Breast epithelium (tissue), 4 donors: ENCODE measurements at places on chromosomes 7 and 10. TPM values are rescaled to one million over a fixed set of nuclear protein-coding genes. Genes with fewer than 3 reads are reported as not detected.

The LLCFC1 gene
- not detected for total RNA-seq

The NEBL gene
- 85.2 TPM for total RNA-seq

The INSYN2A gene
- 0.16 TPM for total RNA-seq

The NACAD gene
- 7.5 TPM for total RNA-seq

The MARVELD1 gene
- total RNA-seq, result 13.4 TPM

The GPER1 gene
- 3.3 TPM for total RNA-seq

The SLC39A12 gene
- total RNA-seq, result 0.88 TPM

The ASB10 gene
- total RNA-seq, result not detected

The CDHR1 gene
- total RNA-seq, result 0.66 TPM

GRCh38 chr10:90175161-90175681 lies 473.8 kb downstream of the KIF20B start:
- H3K27me3 ChIP-seq, result no peaks in the 10 kb centered on the region
- no peak for DNase-seq
- H3K4me3 ChIP-seq, result no peak overlapping the region
- H3K36me3 ChIP-seq, result no peaks in the 10 kb centered on the region
- H3K4me1 ChIP-seq, result no peaks in the 10 kb centered on the region

- no peaks in the 10 kb centered on the region for H3K27me3 ChIP-seq
- no peak overlapping the region for H3K27ac ChIP-seq
- no peaks in the 10 kb centered on the region for H3K4me1 ChIP-seq
- DNase-seq, result no peak
Measured at GRCh38 chr10:15182540-15183207, 14.2 kb upstream of the NMT2 start.

- H3K36me3 ChIP-seq, result no peaks in the 10 kb centered on the region
- no peak for DNase-seq
- H3K4me1 ChIP-seq, result no peaks in the 10 kb centered on the region
Measured at GRCh38 chr10:27625452-27626211, 120.0 kb downstream of the MKX start.

DNA sequence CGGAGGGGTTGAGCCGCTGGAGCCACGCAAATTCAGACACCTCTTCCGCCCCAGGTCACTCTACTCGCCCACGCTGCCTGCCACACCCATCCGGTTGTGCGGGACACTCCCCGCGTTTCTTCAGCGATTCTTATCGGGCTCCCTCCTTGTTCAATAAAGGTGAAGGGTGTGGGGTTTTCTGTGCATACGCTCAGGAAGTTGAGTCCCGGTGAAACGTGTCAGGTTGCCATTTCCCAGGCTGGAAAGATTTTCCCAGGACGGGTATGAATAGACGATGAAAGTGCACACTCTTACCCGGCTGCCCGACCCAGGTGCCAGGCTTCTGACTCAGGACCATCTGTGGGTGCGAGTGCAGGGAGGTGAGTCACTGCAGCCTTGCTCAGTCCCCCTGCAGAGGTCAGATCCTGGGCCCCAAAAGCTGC lies 22.0 kb downstream of the KLF6 start:
- no peak overlapping the region for H3K27ac ChIP-seq
- H3K36me3 ChIP-seq, result no peaks in the 10 kb centered on the region
- DNase-seq, result no peak

DNA sequence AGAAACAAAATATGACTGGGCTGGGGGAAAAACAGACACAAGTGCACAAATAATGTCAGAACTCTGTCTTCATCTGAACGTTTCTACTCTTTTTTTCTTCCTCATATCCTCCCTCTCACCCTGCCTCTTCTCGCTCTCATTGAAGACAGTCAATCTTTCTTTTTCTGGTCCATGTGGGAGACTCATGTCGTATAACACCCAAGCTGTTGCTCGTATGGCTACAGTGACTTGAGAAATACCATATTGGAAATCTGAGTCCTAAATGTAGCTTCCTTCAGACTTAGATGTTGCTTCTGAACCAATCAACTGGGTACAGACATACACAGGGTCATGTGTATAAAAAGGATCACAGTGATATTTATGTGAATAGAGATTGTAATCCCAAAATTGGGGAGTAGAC lies 579.8 kb upstream of the CELF2 start:
- H3K27ac ChIP-seq, result no peak overlapping the region
- H3K4me3 ChIP-seq, result no peak overlapping the region
- no peaks in the 10 kb centered on the region for H3K27me3 ChIP-seq
- no peaks in the 10 kb centered on the region for H3K4me1 ChIP-seq
- DNase-seq, result no peak
- no peaks in the 10 kb centered on the region for H3K36me3 ChIP-seq

DNA sequence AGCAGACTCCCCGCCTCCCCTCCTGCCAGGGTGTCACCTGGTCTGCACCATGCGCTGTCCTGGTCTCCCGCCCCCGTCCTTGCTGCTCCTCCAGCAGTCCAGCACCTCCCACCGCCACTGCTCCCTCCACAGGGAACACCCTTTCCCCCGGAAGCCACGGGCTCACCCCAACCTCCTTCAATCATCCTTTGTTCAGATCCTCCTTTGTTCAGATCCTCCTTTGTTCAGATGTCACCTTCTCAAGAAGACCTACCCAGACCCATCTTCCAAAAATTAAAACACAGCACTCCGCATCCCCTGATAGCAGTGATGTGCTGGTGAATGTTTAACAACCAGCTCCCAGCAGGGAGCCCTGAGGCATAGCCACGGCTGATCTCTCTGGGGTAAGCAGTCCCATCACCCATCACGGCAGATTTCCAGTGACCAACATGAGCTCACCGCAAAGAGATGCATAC lies 237.7 kb downstream of the USP6NL start:
- H3K27me3 ChIP-seq, result no peaks in the 10 kb centered on the region
- H3K36me3 ChIP-seq, result no peaks in the 10 kb centered on the region
- no peak overlapping the region for H3K27ac ChIP-seq
- H3K4me1 ChIP-seq, result no peaks in the 10 kb centered on the region

DNA sequence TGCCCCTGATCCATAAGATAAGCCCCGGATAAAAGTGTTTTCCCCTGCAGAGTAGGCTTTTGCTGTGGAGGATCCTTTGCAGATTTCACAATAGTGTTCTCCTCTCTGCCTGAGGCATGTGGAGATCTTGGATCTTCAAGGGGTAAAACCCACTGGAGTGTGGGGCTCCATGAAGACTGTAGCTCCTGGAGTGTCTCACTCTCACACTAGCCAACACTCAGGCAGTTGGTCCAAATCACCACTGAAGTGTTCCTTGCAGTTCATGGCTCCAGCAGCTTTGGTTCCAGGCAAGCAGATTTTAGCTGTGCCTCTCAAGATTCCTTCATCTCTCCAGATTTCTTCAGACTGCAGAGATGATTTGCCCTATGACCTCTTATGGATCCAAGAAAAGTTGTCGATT lies 665.3 kb downstream of the TNS3 start:
- no peaks in the 10 kb centered on the region for H3K27me3 ChIP-seq
- H3K4me3 ChIP-seq, result no peak overlapping the region
- no peak for DNase-seq
- no peaks in the 10 kb centered on the region for H3K4me1 ChIP-seq

DNA sequence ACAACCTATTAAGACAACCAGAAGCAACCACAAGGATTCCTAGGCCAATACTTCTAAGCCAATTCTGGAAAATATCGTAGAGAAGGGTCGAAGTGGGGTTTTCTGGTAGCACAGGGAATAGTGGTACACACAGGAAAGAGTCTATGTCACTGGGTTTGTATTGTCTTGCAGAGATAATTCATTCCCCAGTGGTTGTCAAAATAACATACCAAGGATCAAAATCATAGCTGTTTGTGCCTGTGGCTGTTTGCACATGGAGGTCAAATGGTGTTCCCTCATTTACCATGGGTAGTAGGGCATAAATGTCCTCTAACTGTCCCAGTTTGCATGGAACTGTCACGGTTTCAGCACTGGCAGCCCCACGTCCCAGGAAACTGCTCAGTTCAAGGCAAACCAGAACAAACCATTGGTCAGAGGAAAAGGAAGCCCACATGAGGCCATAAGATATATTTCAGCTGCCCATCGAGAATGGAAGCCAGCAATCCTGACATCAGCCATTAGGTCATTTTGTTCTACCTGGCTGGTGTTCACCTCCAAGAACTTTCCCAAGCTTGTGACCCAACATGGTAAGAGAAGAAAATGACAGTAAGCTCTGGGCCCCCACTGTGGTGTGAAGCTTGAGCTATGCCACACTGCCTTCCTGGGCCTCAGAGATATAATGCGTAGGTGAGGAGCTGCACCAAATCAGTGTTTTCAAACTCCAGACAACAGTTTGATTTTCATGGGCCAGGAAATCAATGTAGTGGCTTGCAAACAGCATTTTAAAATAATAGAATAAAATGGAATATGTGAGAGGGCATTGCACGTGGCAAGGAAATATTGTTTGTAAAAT lies 53.9 kb upstream of the NFE2L3 start:
- no peak overlapping the region for H3K4me3 ChIP-seq
- no peaks in the 10 kb centered on the region for H3K4me1 ChIP-seq
- H3K27me3 ChIP-seq, result no peaks in the 10 kb centered on the region
- no peak for DNase-seq
- no peaks in the 10 kb centered on the region for H3K36me3 ChIP-seq

DNA sequence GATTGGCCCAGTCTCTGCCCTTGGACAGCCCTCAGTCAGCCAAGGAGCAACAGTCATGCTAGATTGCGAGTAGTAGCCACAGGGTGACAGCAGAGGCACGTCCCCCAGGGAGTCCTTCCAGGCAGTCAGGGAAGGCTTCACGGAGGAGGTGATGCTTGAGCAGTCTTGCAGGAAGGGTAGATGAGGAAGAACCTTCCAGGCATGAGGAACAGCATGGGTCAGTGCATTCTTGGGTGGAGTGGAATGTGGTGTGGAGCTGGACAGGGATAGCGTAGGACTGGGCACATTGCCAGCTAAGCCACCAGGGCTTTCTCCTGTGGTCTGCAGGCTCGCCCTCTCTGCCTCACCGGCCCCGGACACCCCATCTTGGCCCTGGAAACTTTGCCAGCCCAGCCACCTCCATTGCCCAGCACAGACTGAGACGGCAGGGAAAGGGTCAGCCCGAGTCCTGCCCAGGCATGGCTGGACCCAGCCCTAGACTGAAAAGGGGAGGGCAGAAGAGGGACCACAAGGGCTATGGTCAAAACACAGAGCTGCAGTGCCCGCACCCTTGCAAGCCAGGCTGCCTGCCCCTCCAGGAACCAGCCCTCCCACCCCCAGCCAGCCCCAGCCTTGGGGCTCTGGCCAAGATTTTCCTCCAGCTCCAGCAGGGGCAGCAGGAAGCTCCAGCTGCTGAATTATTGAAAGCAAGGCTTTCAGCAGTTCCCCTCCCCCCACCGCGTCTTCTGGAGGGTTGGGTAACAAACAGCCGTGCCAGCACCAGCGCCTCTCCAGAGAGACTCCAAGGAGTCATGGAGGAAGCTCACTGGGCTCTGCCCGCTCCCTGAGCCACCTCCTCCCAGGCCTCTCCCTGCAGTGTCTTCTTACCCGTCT lies 18.7 kb downstream of the SRRM3 start:
- DNase-seq, result no peak
- H3K4me3 ChIP-seq, result no peak overlapping the region
- H3K36me3 ChIP-seq, result no peaks in the 10 kb centered on the region
- H3K27me3 ChIP-seq, result peaks cover 41% of the 10 kb centered on the region
- H3K4me1 ChIP-seq, result no peaks in the 10 kb centered on the region

- H3K4me3 ChIP-seq, result no peak overlapping the region
- H3K36me3 ChIP-seq, result no peaks in the 10 kb centered on the region
- H3K4me1 ChIP-seq, result no peaks in the 10 kb centered on the region
Measured at GRCh38 chr10:6929148-6929830, 349.2 kb upstream of the PRKCQ start.

GRCh38 chr10:122798704-122799231 lies 46.9 kb downstream of the CUZD1 start:
- H3K27ac ChIP-seq, result no peak overlapping the region
- no peaks in the 10 kb centered on the region for H3K36me3 ChIP-seq
- no peak for DNase-seq
- no peaks in the 10 kb centered on the region for H3K27me3 ChIP-seq
- H3K4me3 ChIP-seq, result no peak overlapping the region
- no peaks in the 10 kb centered on the region for H3K4me1 ChIP-seq

DNA sequence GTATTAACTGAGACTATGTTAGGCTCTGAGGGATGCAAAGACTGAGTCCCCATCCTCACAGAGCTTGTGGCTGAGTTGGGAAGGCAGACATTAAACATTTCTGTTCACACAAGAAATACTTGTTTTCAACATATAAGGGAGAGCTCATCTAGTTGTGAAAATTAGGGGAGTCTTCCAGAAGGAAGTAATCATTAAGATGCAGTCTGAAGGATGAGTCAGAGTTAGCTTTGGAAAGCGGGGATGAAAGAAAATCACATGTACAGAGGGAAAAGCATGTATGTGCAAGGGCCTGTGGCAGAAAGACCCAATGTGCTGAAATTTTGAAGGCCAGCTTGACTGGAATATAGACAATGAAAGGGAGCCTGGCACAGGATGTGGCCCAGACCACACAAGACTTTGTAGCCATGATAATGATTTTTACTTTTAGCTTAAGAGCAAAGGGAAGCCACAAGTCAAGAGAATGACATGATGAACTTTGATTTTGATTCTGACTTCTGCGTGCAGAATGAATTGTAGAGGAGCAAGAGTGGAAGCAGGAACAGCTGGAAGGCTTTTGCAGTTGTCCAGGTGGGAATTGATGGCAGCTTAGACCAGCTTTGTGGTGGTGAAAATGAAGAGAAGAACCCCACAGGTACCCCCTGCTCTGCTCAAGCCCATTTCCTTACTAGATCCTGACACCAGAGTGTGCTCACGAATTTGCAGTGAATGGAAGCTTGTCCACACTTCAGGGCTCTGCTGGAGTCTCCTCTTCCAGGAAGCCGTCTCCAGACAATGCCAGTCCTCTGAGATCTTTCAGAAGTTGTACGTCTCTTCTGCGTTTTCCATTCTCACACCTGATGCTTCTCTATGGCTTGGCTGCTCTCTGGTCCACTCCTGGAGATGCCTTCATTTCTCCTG lies 115.6 kb downstream of the ATXN7L1 start:
- no peak overlapping the region for H3K27ac ChIP-seq
- H3K4me1 ChIP-seq, result no peaks in the 10 kb centered on the region
- H3K27me3 ChIP-seq, result no peaks in the 10 kb centered on the region
- no peak overlapping the region for H3K4me3 ChIP-seq

DNA sequence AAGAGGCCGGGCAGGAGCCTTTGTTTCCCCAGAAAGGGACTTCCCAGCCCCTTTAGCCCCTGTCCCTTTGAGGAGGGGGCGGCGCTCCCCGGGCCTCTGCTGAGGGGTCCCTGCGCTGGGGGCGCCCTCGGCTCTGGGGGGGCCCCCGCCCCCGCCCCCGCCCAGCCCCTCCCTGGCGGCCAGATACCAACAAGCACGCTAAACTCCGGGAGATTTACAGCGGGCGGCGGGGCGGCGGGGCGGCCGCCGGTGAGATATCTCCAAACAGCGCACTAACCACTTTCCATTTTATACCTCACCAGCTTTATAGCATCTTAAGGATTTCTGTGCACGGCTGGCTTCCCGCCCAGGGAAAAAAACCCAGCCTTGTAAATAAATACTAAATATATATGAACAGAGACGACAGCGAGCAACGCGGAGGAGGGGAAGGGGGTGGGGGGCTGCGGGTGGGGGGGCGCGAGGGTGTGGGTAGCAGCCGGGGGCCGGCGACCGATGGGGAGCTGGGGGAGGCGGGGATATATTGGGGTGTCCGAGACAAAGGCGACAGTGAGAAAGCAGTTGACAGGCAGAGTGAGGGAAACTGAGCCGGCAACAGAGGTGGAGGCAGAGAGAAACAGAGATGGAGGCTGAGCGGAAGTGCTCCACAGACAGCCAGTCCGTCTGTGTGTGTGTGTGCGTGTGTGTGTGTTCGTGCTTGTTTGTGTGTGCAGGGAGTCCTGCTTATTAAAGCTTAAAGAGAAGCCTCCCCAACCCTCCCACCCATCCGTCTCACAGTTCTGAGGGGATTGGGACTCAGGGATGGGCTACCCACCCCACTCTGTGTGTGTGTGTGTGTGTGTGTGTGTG lies 85.8 kb downstream of the HIF1AN start:
- H3K4me1 ChIP-seq, result no peaks in the 10 kb centered on the region
- no peak overlapping the region for H3K27ac ChIP-seq
- H3K4me3 ChIP-seq, result no peak overlapping the region
